Suppressor macrophage (primary cell): ENCODE measurements at places on chromosomes 11 and 22.

- DNase-seq = peak; percentile 88
Measured at GRCh38 chr11:12126344-12127019, 16.1 kb downstream of the MICAL2 start.

DNA sequence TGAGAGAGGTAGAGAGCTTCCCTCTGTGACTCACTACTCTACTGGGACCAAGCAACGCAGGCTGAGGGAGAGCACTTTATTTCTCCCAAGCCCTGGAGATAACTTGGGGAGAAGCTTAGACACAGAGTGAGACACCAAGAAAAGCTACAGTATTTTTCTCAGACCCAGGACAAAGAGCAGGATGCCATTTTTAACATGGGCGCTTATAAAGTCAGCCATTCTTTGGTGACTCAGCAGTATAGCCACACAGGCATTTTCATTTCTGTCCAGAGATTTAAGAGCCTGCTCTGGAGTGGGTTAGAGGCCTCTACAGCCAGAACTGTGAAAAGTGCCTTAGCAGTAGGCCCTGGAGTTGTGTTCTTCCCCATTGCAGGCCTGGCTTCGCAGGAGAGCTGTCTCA, 55.0 kb upstream of the GLYAT start:
- DNase-seq = no peak

DNA sequence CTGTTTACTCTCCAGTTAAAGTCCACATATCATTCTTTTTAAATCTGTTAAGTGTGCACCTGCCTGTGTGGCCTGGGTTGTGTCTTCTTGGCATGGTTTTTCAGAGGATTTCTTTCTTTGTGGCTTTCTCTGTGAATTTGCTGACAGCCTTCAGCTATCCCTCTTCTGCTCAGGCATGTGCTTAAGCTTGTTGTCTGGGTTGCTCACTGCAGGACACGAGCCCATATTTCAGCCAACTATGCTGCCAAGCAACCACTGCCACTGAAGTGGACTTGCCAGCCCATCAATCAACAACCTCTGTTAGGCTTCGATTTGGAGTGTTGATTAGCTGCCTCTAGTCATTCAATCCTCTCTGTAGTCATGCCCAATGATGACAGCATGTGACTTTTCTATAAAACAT, 18.4 kb downstream of the OR51I2 start:
- no peak for DNase-seq

DNA sequence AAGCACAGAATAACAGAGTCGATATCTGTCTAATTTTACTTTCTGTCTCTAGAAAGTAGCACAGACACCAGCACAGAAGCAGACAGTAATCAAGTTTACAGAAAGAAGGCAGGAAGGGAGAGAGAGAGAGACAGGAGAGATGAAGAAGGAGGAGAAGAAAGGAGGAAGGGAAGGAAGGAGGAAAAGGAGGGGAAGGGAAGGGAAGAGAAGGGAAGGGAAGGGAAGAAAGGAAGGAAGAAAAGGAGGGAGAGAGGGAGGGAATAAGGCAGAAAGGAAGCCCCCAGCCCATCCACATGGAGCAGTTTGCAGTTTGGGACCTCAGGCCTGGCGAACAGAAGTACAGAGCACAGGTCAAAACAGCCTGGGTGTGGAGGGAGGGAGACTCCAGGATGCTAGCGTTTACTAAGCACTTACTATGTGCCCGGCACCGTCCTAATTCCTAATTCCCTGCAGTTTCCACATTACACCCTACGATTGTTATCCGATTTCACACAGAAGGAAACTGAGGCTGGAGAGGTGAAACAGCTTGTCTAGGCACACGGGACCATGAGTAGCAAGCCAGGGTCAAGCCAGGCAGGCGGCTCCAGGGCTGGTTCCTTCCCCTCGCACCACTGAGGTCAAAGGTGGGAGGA, 46.0 kb upstream of the WNT7B start:
- no peak for DNase-seq

- no peak for DNase-seq
Measured at GRCh38 chr11:24373516-24373915, 123.3 kb upstream of the LUZP2 start.

DNA sequence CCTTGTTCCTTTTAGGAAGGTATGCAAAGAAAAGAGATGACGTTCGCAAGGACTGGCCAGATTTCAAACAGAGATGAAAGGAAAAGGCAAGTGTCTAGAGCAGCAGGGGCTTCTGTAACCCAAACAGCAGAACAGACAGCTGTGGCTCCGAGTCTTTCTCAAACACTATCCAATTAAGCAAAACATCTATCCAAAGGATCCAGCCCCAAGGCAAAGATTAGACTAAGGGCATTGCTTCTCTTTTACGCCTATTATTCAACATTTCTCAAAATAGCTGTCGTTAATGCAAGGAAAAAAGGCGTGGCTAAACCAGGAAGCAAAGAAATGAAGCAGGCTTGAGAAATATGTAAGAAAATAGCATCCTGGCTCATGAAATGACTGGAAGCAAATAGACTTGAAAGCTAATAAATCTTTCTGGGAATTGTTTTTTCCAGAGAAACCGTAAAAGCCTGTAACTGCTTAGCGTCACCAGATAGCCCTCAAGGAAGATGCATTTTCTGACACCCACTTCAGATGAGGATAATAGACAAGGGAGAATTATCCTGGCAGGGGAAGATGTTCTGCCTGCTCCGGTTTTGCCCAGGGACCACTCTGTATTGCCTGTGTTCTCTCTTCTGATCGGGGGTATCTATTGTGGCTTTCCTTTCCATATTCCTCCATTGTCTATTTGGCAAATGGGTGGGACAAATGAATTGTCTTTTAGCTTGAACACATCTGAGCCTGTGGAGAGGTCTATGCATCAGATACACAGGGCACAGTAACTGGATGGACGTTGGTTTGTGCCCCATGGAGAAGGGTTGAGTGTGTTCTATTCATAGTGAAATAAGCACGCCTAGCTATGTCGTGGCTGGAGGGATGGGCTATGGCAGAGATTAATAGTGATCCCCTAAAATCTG, 20.2 kb downstream of the C11orf96 start:
- no peak for DNase-seq

DNA sequence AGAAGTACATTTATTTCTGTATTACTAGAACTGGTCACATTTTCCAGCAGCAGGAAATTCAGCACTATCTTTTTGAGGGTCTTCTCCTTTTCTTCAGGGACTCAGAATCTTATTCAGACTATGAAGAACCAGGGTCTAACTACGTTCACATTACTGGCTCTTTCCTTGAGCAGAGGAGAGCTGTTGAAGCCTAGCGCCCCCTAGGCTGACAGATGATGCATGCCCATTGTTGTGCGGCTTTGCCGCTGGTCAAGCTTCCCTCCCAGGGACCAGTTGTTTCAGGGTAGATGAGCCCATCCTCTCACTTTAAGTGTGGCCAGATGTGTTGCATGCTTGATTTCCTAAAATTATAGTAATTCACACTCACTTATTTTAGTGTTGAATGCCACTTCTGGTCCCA, 168.2 kb upstream of the PDGFD start:
- no peak for DNase-seq

- DNase-seq = no peak
Measured at GRCh38 chr22:23119494-23120414, 22.0 kb downstream of the RSPH14 start.

GRCh38 chr11:60056349-60056969, at the start of gene MS4A3:
Gene MS4A3 (plus strand): TSS chr11:60056665. CDS start chr11:60061161, 4,496 bp downstream.
- DNase-seq = peak; percentile 69
